ENCODE measurements at places on chromosomes 16 and 17.

DNA sequence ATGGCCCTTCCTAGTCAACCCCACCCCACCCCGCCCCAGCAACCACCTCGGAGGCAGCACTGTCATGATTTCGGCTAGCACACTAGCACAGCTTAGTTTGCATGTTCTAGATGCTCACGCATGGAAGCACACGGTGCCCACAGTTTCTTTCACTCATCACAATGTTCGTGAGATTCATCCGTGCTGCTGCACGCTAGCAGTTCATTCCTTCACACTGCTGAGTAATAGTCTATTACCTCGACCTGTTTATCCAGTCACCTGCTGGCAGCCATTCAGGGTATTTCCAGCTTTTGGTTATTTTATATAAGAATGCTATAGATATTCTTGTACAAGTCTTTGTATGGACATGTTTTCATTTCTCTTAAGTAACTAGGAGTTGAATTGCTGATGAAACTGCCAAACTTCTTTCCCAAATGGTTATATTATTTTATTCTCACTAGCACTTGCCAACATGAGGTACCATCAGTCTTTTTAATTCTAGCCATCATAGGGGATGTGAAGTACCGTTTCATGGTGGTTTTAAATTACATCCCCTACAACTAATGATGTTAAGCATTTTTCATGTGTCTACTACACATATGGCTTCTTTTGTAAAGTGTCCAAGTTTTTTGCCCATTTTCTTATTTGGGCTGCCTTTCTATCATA, 75.7 kb downstream of the CYTH1 start:
- no peak for DNase-seq

DNA sequence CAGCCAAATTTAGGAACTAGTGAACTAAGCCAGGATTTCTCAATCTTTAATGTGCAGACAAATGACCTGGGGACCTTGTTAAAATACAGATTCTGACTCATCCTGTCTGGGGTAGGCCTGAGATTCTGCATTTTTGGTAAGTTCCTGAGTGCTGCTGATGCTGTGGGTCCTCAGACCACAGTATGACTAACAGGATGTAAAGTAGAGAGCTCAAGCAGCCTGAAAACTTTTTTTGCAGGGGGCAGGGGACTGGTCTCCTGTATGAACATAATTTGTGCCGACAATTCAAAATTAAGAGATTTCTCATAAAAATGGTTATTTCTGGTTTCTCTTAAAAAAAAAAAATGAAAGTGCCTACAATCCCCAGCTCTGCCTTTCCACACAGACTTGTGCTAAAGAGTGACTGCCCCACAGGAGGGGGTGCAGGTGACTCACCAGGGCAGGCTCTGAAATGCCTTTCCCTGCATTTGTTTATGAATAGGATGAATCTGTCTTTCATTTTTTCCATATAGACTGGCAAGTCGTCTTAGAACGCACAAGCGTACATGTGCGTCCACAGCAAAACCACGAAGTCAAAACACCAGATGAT, 271.5 kb downstream of the PHKB start:
- DNase-seq = no peak

GRCh38 chr17:10305398-10305797, 67.4 kb downstream of the MYH13 start:
- DNase-seq = no peak

GRCh38 chr16:69794486-69794885, 32.4 kb downstream of the WWP2 start:
- no peak for DNase-seq

- DNase-seq = no peak
These were observed 148.9 kb downstream of the CMIP start for GRCh38 chr16:81593481-81593880.

DNA sequence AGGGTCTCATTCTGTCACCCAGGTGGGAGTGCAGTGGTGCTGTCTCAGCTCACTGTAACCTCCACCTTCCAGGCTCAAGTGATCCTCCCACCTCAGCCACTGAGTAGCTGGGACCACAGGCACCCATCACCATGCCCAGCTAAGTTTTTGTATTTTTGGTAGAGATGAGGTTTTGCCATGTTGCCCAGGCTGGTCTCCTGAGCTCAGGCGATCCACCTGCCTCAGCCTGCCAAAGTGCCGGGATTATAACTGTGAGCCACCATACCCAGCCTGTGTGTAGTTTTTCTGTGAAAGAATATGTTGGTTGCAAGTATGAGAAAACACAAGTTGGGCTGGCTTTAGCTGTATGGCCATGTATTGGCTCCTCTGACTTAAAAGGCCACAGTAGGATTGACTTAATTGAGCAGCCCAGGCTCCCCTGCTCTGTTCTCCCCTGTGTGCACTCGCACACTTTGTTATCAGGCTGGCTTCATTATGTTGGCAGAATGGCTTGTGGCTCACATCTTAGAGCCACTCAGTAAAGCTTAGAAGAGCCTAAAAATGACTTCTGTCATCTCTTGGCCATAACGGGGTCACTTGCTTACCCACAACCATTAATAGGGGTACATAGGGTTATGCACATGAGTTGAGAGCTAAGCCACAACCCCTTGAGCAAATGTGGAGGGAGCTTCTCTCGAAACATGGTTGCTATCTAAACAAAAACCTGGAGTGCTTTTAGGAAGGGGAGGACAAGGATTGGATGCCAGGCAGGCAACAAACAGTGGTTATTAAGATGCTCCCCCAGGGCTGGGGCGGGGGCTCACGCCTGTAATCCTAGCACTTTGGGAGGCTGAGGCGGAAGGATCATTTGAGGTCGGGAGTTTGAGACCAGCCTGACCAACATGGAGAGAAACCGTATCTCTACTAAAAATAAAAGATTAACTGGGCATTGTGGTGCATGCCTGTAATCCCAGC, 6.1 kb downstream of the HAPSTR1 start:
- no peak for DNase-seq

DNA sequence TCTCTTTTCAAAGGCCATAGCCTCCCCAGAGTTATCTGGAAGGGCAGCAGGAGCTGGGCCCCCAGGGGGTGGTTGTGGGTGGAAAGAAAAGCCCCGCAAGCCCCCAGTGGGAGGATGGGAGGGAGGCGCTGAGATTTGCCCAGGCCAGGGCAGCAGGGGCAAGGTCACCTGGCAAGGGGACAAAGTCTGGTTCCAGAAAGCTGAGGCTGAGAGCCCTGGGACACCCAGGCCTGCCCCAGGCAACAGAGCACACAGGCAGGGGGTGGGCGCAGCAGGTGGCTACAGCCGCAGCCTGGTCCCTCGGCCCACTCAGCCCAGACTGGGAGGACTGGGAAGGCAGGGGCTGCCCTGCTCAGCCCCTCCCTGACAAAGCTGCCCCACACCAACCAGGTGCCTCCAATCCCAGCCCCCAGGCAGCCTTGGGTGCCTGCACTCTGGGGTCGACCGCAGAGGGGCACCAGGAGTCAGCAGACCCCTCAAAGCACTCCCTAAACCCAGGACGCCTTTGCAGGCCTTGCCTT, 23.7 kb upstream of the GSG1L start:
- DNase-seq = no peak

GRCh38 chr16:89973654-89974335, 25.2 kb downstream of the DEF8 start:
- DNase-seq = no peak

GRCh38 chr17:80146121-80147034, 550 bp downstream of the EIF4A3 start:
- no peak for DNase-seq

DNA sequence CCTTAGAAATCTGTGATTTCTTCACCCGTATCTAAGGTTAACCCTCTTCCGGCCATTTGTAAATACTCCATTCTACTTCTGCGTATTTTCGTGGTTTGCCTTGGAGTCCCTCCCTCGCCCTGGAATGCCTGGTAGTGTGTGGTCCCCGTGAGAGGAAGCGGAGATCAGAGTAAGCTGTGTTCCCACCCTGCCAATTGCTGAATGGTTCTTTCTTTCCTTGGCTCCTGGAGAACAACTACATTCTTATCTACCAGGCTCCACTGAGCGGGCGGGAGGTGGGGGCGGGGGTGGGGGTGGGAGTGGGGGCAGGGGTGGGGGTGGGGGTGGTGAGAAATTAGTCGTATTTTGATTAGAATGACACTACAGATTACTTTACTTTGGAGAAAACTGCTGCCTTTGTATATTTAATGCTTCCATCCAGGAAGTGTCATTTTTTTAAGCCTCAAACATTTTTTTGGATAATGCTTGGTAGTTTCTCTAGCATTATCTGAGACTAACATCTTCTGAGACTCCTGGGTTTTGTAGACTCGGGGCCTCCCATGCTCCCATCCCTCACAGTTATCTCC, 20.9 kb upstream of the FASN start:
- DNase-seq = no peak

- no peak for DNase-seq
These were observed 17.3 kb upstream of the CLEC18B start for GRCh38 chr16:74438492-74438979.

GRCh38 chr16:1494711-1495110, 1.6 kb downstream of the TELO2 start:
- no peak for DNase-seq

DNA sequence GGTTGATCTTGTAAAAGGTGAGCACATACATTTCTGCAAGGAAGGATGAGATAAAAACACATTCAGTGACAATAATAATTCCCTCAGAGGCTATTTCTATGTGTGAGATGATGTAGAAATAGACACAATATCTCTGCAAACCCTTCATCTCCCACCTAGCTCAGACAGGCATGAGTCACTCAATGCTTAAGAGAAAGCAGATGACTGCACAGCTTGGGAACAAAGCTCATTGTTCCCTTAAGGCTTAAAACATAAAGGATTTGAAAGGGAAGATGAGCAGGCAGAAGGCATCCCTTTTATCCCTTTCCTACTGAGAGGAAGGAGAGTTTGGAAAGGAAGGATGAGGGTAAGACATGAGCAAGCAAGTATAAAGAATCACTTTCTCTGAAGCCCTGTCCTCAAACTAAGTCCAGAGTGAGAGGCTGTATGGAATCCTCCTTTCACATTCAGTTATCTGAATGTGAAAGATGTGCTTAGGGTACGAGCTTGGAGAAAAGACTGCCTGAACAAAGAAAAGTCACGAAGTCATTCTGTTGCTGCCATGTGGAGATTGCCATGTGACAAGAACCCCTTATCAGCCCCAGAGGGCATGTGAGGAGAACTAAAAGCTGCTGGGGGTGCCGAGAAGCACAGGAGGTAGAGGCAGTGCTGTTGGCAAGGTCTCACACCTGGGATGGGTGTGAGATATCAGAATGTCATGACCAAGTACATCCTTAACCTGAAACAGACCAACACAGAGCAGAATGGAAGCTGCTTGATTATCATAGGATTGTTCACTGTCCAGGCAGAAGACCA, 58.2 kb downstream of the CNTNAP4 start:
- DNase-seq = no peak

- DNase-seq = no peak
These were observed 756.0 kb upstream of the RBFOX1 start for GRCh38 chr16:6576606-6577005.

- DNase-seq = no peak
These were observed 22.6 kb upstream of the MYH4 start for GRCh38 chr17:10492004-10492403.

- no peak for DNase-seq
These were observed 288.7 kb downstream of the SOX9 start for GRCh38 chr17:72409405-72410002.

- no peak for DNase-seq
These were observed 5.7 kb upstream of the CETP start for GRCh38 chr16:56956076-56956475.

DNA sequence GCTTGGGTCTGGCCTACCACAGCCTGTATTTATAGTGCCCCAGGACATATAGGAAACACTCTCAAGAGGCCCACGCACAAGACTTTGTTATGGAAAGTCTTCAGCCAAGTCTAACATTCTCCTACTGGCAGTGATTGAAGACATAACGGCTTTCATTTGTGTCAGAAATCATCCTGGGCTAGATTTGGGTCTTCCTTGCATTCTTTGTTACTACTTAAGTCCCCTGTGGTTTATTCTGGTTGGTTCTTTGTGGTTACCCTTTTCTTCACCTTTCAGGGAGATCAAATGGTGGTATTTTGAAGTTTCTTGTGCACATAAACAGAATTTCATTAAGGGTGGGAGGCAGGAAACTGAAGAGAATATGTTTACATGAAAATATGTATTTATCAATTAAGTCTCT, 37.7 kb downstream of the REXO5 start:
- DNase-seq = no peak

GRCh38 chr17:16473044-16474011, 18.7 kb downstream of the LRRC75A start:
- no peak for DNase-seq

DNA sequence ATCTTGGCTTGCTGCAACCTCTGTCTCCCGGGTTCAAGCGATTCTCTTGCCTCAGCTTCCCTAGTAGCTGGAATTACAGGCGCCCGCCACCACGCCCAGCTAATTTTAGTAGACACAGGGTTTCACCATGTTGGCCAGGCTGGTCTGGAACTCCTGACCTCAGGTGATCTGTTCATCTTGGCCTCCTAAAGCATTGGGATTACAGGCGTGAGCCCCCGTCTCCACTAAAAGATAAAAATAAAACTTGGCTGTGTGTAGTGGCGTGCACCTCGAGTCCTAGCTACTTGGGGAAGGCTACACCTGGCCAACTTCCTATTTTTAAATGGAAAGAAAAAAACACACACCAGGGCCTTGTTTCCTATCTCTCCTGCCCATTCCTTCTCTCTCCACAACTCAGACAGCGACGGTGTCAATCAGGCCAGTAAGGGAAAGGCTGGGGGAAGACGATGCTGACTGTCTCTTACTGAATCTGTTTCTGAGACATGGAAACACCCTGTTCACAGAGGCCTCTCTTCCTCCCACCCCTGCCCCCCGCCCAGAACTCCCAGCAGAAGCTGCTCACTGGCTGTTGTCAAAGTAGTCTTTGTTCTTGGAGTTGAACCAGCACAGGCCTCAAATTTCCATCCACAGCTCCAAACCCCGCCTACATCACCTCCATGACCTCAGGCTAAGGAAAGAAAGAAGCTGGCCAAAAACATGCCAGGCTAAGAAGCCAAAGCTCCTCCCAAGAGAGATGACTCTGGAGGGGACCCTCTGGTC, 96.6 kb downstream of the NXN start:
- DNase-seq = no peak

- no peak for DNase-seq
These were observed 11.9 kb downstream of the MCRIP1 start for GRCh38 chr17:81821147-81821546.
